Hair follicular keratinocyte (primary cell): ENCODE measurements at places on chromosomes 4 and X. TPM values are rescaled to one million over a fixed set of nuclear protein-coding genes. Genes with fewer than 3 reads are reported as not detected.

The MAGEC3 gene
- total RNA-seq = not detected in 2 replicates

The GPR50 gene
- total RNA-seq = not detected in 2 replicates

The BMP3 gene
- total RNA-seq = not detected in 2 replicates

The ZNF711 gene
- 0.76 and 1.2 TPM in 2 replicates for total RNA-seq

The PDHA2 gene
- not detected in 2 replicates for total RNA-seq

The UGT2B11 gene
- total RNA-seq = not detected in 2 replicates

The TMEM150C gene
- 0.16 and 0.19 TPM in 2 replicates for total RNA-seq

The ZNF330 gene
- 27.6 and 37.6 TPM in 2 replicates for total RNA-seq

The XKRX gene
- total RNA-seq = 0.08 and 0.16 TPM in 2 replicates

The AMBN gene
- not detected in 2 replicates for total RNA-seq

The MAGEA10 gene
- not detected in 2 replicates for total RNA-seq

The SRPX2 gene
- 4.0 and 4.1 TPM in 2 replicates for total RNA-seq

The BLOC1S4 gene
- 19.8 and 25.3 TPM in 2 replicates for total RNA-seq

The MTCP1 gene
- 1.6 and 5.5 TPM in 2 replicates for total RNA-seq

The ATOH1 gene
- total RNA-seq = not detected in 2 replicates

The MSANTD1 gene
- total RNA-seq = 0.23 TPM in 1 of 2 replicates, not detected in the other

The ALAS2 gene
- not detected in 2 replicates for total RNA-seq

The RNF212 gene
- 1.2 TPM in 1 of 2 replicates, not detected in the other for total RNA-seq

The SCRG1 gene
- total RNA-seq = not detected in 2 replicates

The TREX2 gene
- 2.0 and 4.1 TPM in 2 replicates for total RNA-seq

The REELD1 gene
- not detected in 2 replicates for total RNA-seq

The MYL5 gene
- 3.7 and 4.8 TPM in 2 replicates for total RNA-seq

The GIMD1 gene
- not detected in 2 replicates for total RNA-seq

The HHIP gene
- total RNA-seq = under 0.01 TPM in 1 of 2 replicates, not detected in the other

The MAGEB2 gene
- not detected in 2 replicates for total RNA-seq

The SSX1 gene
- total RNA-seq = not detected in 2 replicates

The UGT8 gene
- 0.61 TPM in 1 of 2 replicates, not detected in the other for total RNA-seq

The MAGEA9 gene
- total RNA-seq = not detected in 2 replicates

The C4orf36 gene
- 5.5 and 6.0 TPM in 2 replicates for total RNA-seq

The GSX2 gene
- not detected in 2 replicates for total RNA-seq

The TACC3 gene
- 18.0 and 59.3 TPM in 2 replicates for total RNA-seq

The SOWAHD gene
- total RNA-seq = 0.68 TPM in 1 of 2 replicates, not detected in the other
